ENCODE measurements at places on chromosomes 3 and 15.

DNA sequence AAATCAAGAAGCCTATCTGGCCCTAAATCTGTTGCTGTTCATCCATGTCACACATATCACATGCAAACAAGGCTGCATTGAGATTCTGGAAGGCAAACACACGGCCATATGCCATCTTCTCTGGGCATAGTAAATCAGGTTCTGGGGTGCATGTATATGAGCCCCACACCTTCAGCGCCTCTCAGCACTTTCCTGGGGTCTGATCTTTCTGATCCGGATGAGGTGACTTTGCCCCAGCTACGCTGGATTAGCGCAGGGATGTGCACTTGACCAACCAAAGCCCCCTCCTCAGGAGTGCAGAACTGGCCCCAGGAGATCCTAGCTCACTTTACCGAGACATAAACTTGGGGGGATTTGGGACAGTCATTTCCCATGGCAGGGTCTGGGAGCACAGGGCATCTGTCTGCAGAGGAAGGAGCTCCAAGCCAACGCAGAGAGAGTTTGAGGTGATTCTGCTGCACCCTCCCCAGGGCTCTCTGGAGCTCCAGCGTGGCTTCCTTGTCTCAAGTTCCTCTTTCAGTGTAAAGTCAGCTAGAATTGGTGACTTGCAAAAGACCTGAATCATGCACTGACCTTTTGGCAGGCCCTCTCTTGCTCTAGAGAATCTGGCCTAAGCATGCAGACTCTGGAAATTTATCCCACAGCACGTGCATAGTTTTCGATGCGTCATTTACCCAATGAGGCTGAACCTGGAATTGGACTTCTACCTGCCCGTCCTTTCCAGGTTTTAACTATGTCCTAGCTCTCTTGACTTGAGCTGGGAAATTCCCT, 63.5 kb upstream of the KLF13 start:
- DNase-seq = no peak

DNA sequence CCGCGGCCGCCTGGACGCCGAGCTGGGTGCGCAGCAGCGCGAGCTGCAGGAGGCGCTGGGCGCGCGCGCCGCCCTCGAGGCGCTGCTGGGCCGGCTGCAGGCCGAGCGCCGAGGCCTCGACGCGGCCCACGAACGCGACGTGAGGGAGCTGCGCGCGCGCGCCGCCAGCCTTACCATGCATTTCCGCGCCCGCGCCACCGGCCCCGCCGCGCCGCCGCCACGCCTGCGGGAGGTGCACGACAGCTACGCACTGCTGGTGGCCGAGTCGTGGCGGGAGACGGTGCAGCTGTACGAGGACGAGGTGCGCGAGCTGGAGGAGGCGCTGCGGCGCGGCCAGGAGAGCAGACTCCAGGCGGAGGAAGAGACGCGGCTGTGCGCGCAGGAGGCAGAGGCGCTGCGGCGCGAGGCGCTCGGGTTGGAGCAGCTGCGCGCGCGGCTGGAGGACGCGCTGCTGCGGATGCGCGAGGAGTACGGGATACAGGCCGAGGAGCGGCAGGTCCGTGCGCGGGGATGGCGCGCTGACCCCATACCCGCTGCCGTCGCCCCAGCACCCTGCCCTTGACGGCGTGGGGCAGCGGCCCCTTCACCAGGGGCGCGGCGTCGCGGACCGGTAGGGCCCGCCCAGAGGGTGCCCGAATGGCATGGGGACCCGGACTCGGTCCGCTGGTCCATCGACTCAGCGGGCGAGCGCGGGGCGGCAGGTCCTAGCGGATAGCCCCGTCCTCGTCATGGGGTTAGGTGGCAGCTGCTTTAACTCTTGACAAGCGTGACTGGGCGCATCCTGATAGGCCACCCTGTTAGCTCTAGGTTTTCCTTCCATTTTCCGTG, 848 bp downstream of the SYNM start:
- DNase-seq = peak; percentile 82

- no peak for DNase-seq
These were observed 12.5 kb upstream of the CSPG4 start for GRCh38 chr15:75725006-75725718.

DNA sequence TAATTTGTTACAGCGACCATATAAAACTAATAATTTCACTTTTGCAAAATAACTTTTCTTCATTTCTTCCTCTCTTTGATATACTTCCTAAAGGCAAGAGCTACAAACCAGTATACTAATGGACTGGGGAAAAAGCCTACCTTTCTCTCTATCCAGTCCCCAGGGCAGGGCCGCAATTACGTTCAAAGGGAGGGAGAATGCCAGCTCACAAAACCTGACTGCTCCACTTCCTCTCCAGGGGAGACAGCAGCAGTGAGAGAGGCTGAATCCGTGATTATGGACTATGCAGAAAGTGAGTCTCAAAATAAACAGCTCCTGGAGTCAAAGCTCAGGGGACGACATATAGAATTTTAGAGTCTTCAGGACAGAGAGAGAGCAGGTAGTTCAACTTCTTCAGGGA, 126.9 kb upstream of the HES1 start:
- no peak for DNase-seq

DNA sequence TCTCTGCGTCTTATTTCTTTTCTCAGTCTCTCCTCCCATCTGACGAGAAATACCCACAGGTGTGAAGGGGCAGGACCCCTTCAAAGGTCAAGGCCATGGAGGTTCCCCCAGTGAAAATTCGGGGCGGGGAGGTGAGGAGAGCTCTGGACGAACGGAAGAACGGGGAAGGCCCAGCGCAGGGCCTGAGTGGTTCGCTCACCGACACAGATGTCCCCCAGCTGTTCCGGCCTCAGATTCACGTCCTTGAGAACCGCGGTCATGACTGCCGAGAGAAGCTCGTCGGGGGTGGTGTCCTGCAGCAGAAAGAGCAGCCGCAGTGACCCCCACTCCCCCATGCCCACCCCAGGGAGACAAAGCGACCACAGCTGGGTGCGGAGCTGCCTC, 542 bp downstream of the ACAA1 start:
- peak; percentile 48 for DNase-seq

GRCh38 chr3:39271363-39271914, 8.4 kb downstream of the CX3CR1 start:
- DNase-seq = no peak

GRCh38 chr3:171176244-171176933, 149.9 kb upstream of the SLC2A2 start:
- no peak for DNase-seq

DNA sequence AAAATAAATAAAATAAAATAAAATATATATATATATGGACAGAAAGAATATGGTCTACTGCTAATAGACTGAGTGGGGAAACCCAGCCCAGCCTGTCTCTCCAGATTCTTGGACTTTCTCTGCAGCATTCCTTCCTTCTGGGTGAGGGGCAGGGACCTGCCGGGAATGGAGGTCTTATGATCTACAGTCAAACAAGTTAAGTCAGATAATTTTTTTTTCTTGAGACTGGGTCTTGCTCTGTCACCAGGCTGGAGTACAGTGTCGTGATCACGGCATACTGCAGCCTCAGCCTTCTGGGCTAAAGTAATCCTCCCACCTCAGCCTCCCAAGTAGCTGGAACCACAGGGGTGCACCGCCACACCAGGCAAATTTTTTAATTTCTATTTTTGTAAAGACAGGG, 33.5 kb upstream of the ZNF774 start:
- DNase-seq = no peak

All from astrocyte of the hippocampus (primary cell).